ENCODE measurements at places on chromosomes 3 and 15. TPM values are rescaled to one million over a fixed set of nuclear protein-coding genes. Genes with fewer than 3 reads are reported as not detected.

DNA sequence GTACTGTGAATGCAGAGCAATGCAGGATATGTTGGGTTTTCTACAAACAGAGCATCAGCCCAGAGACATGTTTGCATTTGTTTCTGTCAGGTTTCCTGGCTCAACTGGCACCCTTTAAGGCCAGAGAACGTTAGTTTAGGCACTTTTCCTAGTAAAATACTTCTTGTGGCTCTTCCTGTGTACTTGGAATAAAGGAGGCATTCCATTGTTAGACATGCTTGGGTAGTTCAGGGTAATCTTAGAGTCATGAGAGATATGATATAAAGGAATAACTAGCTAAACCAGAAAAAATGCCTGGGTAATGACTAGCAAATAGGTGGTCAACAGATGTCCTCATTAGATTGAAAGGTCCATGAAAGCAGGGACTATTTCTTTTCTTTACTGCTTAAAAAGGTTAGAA is 60.4 kb upstream of the RBM5 start:
- DNase-seq, result no peak

DNA sequence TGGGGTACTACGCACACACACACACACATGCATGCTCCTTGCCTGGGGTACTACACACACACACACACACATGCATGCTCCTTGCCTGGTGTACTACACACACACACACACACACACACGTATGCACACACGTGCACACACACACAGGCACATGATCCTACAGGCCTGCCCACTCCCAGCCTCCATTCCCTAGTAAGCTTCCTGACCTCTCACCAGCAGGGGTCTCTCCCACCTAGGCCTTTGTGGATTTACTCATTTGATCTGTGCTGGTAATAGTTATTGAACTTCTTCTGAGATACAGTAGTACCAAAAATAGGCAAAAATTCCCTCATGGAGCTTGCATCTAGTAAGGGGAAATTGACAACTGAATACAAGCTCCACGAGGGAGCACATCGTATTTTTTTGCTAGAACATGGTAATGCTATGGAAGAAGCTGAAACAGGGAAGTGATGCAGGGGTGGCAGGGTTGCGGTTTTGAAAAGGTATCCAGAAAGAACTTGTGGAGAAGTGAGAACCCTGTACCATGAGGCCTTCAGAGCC is 19.1 kb downstream of the TTC21A start:
- no peak for DNase-seq

Gene COL7A1
- polyA plus RNA-seq, result 9.6 TPM

GRCh38 chr3:47035645-47036044 is 56.2 kb downstream of the NBEAL2 start:
- DNase-seq, result no peak

GRCh38 chr3:24951180-24951579 is 456.5 kb upstream of the THRB start:
- no peak for DNase-seq

DNA sequence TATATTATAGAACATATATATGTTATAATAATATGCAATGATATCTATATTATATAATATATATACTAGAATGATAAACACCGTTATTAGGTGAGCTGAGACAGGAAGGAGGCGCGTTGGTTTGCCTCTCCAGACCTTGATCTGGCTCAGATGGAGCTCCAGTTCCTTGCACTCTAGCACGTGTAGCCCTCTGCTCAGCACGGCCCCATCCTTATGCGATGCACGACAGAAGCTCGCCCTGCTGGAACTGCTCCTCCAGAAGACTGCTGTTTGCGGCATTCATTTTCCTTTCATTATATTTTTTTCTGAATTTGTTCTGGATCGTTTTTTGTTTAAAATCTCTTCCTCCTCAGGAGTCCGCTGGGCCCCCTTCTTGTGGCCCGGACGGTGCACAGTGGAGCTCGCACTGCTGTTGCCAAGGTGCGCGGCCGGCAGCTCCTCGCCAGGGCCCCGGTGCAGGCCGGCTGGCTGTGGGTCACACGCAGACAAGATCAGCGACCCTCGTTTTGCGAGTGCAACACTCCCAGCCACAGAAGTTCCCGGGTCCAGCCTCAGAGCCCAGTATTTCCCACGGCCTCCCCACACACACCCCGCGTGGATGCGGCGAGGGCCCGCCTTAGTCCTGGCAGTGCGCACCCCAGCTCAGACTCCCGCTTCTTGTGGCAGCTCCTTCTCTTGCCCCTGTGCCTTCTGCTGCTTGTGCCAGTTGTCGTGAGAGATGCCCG is 112.2 kb downstream of the CHL1 start:
- no peak for DNase-seq

DNA sequence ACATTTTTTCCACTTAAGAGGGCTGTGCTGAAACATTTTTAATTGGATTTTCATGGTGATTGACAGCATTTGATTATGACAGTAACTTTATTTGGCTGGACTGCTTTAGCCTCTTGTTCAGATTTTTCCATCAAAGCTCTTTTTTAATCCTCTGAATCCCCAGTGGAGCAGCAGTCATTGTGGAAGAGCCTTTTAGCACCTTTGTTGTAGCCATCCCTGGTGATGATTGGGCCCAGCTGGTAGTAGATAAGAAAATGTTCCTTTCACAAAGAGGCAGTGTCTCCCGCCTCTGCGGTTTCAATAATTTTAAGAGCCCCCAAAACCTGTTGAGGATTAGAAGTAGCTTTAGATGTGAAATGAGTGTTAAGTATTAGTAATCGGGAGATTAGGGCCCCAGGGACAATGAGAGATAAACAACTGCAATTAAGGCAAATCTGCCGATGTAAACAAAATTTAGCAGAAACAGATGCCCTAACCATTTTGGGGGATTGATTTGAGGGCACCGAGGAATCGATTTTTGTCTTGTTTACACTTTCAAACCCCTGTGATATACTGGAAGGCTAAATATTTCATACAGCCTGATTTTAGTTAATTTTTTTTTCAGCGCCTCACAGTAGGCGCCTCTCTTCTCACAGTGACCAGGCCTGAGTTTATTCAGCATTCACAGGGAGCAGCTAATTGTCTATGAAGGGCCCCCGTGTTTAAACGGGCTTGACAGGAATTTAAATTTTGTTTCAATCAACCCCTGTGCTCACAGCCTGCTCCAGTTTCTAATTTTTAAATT is 43.2 kb upstream of the SKOR1 start:
- DNase-seq, result no peak

DNA sequence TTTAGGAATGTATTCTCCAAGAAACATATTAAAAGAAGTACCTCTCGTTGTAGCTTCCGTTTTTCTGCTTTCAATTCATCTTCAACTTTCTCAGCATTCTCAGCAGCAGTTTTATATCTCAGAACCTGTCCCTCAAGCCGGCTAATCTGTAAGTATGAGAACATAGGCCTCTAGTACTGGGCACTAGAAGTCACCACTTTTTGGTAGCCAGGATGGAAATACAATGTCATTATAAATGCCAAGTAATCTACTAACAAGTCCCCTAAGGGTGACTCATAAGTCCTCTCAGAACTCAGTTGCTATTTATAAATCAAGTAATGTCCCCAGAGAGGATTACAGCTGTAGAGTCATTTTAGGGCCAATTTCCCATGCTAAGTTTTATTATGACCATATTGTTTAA is 61.1 kb downstream of the MLH1 start:
- DNase-seq, result no peak

GRCh38 chr3:136745916-136746315 is 6.3 kb downstream of the STAG1 start:
- no peak for DNase-seq

DNA sequence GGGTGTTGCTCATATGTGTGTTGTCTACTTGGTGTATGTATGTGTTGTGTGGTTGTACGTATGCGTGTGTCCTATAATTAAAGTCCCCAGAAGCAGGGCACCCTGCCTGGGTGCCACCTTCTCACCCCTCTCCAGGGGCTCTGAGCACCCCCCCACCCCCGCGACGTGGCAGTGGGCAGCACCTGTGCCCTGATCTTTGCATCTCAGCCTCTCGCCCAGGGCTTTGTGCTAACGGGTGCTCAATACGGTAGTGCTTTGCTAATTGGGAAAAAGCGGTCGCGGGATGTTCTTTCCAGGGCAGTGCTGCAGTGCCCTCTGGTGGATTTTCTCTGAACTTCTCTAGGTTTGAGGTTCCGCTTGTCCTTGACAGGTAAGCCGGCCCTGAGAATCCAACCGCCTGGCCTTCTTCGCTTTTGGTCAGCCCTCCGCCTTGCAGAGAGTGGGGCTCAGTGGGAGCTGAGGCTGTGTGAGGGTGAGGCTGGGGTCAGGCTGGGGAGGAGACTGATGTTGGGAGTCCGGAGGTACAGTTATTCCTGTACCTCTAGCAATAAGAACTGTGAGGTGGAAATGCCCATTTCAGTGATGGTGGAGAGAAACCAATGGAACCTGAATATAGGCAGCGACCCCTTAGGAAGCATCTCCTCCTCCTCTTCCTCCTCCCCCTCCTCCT is 17.6 kb upstream of the EPHB3 start:
- peak; percentile 82 for DNase-seq

Gene NSUN3
- 17.8 TPM for polyA plus RNA-seq

GRCh38 chr3:37096975-37097374 is 77.4 kb downstream of the LRRFIP2 start:
- DNase-seq, result no peak

Gene CPLX3
- not detected for polyA plus RNA-seq

DNA sequence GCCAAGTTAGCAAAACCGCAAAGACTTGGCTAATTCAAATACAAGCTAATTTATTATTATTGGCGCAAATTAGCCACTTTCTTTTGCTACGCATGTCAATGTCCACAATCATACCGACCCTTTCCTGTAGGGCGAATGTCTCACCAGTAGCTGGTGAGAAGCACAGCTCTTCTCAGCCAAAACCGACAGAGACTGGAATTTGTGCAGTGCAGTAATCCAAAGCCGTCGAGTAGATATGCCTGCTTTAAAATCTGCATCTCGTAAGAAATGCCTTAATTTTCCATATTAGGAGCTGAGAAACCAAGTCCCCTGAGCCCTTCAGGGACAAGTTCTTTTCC is 614 bp upstream of the MINDY2 start:
- DNase-seq, result no peak

DNA sequence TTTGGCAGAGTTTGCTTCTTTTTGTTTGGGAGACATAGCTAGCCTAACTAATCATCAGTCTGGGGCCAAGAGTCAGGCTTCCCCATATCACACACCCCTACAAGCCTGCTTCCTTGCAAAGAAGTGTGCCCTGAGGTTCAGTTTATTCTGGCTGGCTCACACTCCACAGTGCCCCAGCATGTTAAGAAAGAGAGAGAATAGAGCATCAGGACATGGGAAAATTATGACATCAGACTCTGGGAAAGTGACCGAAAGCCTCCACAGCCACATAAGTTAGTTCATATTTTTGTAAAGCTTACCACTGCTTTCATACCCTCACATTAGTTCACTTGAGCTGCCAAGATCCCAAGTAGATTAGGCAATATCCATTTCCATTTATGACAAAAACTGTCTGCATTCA is 63.0 kb upstream of the CFAP161 start:
- DNase-seq, result peak; percentile 28

Gene ABI3BP
- polyA plus RNA-seq, result 69.2 TPM

Gene CD86
- 2.4 TPM for polyA plus RNA-seq

DNA sequence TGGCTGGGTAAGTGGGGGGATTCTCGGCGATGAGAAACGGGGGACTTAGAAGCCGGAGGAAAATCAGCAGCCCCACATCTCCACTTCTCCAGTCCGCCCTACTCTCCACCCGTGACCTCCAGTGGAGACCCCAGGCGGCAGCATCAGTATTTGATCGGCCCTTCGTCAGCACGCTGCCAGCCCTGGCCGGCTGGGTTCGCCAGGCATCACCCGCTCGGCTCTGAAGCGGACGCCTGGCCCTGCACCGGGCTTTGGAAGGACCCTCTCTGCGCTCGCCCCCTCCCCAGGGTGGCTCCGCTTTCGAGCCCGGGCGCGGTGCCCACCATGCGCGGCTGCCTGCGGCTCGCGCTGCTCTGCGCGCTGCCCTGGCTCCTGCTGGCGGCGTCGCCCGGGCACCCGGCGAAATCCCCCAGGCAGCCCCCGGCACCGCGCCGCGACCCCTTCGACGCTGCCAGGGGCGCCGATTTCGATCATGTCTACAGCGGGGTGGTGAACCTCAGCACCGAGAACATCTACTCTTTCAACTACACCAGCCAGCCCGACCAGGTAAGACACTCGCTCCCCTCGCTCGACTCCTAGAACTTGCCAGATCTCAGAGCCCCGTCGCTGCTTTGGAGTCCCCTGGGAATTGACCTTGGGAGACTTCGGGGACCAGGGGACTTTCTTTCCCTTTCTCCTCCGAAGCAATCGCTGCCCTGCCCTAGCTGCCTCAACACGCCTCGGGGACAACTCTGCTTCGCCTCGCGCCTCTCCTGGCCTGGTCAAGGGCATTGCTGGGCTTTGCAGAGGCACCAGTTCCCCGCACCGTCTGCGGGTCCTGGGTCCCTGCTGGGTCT is 561 bp downstream of the SIDT1 start:
- DNase-seq, result peak; percentile 33

Gene LRRC57
- 22.3 TPM for polyA plus RNA-seq

Gene FBXW12
- 0.33 TPM for polyA plus RNA-seq

DNA sequence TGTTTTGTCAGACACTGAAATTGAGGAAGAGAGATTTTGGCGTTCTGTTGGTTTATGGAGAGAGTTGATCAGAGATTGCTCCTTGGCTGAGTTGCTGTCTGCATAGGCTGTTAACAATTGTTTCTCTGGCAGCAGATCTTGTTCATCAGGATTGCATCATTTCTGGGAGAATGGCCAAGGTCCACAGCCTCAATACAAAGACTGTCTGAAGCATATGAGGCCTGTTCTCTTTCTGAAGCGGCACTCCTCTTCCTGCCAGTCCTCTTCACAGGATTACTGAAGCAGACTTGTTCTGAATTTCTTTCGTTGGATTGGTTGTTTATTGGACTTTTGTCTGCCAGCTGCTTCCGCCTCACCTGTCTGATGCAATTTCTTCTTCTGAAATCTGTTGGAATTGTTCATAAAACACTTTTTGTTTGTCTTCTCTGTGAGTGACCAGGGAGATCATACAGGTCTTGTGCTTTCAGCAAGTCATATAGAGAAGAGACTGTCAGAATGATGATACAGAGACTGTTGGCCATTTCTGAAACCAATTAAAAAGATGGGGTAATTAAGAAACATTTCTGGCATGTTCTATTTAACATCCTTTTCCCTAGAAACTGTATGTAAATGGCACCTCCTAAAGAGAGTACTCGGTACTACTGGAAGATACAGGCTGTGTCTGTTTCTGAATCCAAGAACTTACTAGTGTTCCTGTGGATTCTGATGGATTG is 25.5 kb downstream of the SETD5 start:
- DNase-seq, result peak; percentile 97

DNA sequence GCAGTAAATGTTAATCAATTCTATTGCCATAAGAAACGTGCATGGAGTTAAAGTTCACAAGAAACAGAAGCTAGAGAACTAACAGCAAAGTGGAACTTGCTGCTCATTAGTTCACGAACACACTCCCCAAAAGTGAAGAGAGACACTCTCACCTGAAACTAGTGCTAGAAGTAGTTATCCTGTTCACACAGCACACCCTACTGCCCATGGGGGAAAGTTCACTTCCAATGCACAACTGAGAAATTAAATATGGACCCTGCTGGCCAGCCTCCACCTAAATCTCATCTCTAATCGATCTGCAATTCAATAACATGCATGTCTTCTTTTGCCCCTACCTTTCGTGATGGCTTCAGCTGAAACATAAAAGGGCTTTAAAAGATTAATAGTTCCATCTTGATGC is 39.4 kb upstream of the FRMD4B start:
- no peak for DNase-seq

- DNase-seq, result no peak
Observed at GRCh38 chr15:87743562-87743961, 513.0 kb downstream of the NTRK3 start.

Measured in left lung (tissue), 14 donors.